B cell (primary cell): ENCODE measurements at places on chromosomes 1 and 21. TPM values are rescaled to one million over a fixed set of nuclear protein-coding genes. Genes with fewer than 3 reads are reported as not detected.

The FAM167B gene
- total RNA-seq: 4.1 and 5.4 TPM in 2 replicates

The GJB4 gene
- not detected in 2 replicates for total RNA-seq

The GJB3 gene
- total RNA-seq: not detected in 2 replicates

The TMEM201 gene
- total RNA-seq: 9.1 and 11.2 TPM in 2 replicates

The RXRG gene
- total RNA-seq: not detected in 2 replicates

The S100A14 gene
- not detected in 2 replicates for total RNA-seq

The CLCA1 gene
- total RNA-seq: not detected in 2 replicates

The LIN28A gene
- not detected in 2 replicates for total RNA-seq

The SDHC gene
- 99.0 and 109 TPM in 2 replicates for total RNA-seq

GRCh38 chr1:56437959-56438358 lies 141.4 kb downstream of the PLPP3 start:
- no peak for DNase-seq

DNA sequence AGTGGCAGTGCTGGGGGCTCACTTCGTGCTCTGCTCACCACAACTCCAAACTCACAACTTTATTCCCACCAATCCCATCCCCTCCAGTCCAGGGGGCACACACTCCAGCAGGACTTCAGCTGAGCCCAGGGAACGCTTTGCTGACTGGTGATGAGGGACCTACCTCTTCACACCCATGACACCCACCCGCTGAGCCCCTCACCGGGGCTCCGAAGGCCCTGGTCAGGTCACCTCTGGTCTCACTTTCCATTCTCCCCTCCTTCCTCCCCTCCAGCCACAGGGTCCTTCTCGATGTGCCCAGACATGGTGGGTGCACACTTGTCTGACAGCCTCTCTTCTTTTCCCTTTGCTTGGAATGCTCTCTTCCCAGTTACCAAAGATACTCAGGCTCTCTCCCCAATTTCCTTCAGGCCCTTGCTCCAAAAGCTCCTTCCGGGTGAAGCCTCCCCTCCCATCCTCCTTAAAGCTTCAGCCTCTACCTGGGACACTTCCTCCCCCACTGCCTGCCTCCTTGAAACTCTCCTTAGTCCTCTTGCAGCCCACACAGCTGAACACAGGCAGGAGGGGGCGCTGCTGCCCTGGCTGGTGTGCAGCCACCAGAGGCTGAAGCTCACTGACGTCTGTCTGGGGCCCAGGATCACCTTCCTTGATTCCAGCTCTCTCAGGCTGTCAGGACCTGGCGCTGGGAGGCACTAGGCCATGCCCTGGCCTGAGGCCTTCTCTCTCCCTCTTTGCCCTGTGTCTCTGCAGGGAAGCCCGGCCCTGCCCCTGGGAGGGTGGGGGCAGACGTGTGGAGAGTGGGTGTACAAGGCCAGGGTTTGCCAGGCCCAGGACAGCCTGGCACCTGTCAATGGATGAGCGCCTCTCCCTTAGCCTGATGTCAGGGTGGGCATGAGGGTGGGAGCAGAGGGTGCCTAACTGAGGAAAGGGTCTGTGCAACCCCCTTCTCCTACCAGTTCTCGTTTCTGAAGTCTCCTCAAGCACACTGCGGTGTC lies 1.6 kb downstream of the KCNE1 start:
- DNase-seq: peak; percentile 32

DNA sequence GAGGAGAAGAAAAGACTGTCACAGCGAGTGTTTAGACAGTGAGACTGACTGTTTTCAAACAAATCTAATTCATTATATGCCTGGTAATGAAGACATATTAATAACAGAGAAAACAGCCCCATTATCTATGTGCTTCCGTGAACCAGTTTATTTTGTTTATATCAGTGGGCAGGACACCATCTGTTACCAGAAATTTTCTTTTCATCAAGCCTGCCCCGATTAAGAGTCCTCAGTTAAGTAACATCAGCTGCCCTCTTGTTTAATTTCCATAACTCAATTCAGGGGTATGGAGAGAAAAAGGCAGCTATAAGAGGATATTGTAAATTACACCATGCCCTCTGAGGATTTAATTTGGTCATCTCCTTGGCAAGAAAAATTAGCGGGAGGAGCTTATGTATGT lies 94.0 kb downstream of the TMEM200B start:
- no peak for DNase-seq

GRCh38 chr1:197798492-197798891 lies 23.2 kb upstream of the DENND1B start:
- DNase-seq: no peak

DNA sequence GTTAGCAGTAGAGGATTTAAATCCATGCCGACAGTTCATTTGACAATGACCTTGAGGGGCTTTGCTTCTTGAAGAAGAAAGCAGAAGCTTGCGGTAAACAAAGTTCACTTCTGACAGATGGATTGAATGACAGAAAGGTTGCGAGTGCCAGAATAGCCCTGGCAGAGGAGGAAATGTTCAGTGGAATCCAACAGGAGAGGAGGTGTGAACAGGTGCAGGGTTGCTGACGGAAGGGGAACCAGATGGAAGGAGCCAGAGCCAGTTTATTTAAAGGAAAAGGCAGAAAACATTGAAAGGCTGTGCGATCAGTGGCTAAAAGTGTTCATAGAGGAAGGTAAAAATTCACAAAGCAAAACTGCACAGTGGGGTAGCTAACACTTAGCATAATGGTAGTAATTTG lies 141.0 kb downstream of the SDCCAG8 start:
- no peak for DNase-seq

- no peak for DNase-seq
Observed at GRCh38 chr1:910881-911721, 12.6 kb upstream of the SAMD11 start.

DNA sequence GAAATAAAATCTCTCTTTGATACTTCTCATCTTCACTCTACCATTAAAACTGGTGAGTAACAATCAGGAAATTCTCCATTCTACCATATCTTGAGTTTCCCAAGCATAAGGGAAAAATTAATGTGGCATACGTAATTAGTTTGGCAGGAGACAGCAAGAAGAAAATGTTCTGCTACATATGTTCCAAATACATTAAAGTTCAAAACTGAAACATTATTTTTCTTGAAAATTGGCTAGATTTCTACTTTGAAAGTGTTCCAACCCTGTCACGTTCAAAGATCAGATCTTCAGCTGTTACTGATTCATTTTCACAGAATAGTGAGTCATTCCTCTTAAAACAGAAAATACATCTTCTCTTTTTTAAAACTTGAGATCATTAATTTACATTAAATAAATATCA lies 48.5 kb downstream of the PIGK start:
- DNase-seq: no peak

GRCh38 chr1:10967090-10967489 lies 45.4 kb upstream of the TARDBP start:
- DNase-seq: no peak

DNA sequence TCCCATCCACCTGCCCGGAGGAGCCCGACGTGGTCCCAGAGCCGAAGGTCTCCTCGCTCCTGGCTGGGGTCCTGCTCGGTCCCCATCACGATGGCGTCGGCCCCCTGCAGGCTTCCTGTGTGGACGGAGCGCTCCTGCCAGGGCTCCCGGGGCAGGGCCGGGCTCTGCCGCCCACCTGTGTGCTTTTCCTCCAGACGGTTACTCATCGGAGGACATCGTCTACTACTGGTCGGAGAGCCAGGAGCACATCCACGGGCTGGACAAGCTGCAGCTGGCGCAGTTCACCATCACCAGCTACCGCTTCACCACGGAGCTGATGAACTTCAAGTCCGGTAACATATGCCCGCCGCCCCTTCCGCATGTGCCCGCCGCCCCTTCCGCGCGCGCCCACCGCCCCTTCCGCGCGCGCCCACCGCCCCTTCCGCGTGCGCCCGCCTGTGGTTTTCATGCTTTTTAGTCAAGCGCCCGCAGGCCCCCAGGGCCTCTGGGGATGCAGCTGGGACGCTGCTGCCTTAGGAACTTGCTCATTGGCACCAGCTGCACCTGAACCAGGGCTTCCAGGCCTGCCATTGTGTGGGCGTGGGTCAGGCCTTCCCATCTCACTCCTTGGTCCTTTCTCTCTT lies 8.9 kb downstream of the GABRD start:
- DNase-seq: peak; percentile 39

DNA sequence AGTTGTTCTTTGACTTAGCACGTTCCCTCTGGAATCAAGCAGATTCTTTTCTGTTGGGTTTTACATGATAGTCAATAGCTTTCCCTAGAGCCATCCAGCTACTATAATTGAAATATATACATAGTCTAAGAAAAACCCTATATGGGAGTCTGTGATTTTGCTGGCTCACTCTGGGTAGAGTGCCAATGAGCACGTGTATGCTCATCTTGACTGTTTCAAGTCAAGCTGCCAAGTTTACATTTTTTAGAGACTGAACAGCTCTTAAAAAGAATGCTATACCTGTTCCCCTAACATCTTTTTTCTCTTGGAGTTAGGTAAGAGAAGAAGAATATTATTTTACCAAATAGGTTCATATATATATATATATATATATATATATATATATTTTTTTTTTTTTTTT lies 182.8 kb upstream of the NRIP1 start:
- no peak for DNase-seq

- DNase-seq: peak; percentile 60
Observed at GRCh38 chr1:225250432-225250831, 177.4 kb downstream of the LBR start.

DNA sequence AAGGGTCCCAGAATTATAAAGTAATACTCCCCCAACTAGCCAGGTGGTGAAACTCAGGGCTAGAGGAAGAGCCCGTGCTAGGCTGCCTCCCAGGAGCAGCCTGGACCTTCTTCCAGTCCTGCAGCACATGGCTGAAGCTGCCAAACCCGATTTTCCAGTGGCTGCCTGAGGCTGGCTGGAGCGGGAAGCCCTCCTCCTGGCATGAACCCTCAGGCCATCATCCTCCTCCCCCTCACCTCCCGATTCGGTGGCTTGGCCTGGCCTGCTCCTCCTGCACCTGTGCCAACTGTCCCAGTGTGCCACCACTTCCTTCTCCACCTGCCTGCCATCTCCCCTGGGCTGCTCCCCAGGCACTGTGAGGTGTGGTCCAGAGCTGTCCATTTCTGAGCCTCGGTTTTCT lies 3.0 kb upstream of the TSPAN1 start:
- no peak for DNase-seq

DNA sequence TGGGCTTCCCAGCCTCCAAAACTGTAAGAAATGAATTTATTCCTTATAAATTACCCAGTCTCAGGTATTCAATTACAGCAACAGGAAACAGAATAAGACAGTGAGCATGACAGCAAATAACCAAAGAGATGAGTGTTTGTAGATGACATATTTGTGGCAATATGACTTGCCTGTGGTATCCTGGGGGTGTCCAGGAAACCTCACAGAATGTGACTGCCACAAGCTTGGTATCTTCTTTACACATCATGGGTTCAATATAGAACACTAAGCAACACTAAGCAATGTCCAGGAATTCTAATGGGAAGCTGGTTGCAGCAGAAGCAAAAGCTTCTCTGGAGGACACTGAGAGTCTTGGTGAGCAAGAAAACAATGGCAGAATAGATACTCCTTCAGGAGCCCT lies 236.4 kb upstream of the BEND5 start:
- no peak for DNase-seq

GRCh38 chr1:183721041-183721440 lies 67.9 kb upstream of the APOBEC4 start:
- DNase-seq: no peak

DNA sequence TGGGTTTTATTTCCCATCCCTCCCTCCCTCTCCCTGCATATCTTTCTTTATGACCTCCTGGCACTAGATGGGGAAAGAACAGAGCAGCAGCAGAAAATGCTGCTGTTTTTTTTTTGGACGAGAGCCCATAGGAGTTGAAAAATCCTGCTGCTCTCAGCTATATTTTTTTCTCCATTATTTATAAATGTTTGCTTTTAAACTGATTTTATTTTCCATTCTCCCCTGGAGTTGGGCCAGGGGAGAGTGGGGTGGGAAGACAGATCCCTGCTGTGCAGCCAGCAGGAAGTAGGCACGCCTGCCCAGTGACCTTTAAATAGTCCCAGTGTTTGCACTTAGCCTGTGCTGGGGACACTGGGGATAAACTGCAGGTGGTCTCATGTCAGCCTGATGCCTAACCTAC lies 17.4 kb downstream of the SFT2D2 start:
- DNase-seq: no peak

- DNase-seq: no peak
Observed at GRCh38 chr1:84792421-84792820, 100.6 kb downstream of the LPAR3 start.

DNA sequence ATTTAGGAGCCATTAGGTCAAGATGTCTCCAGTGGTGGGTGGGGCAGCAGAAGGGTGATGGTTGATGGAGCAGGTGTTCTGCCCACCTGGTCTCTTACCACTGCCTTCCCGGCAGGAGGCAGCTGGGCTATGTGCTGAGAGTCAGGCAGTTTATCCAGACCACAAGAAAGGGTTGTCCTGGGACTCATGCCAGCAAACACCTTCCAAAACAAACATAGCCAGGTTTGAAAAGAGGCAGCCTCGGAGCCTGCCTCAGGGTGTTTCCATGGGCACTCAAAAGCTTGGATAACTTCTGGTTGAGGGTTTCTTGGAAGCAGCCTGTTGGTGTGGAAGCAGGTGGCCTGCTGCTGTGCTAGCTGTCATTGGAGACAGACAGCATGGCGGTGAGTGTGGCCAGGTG lies 187.2 kb downstream of the PCP4 start:
- no peak for DNase-seq

GRCh38 chr1:213858581-213858980 lies 129.2 kb upstream of the PROX1 start:
- DNase-seq: no peak

DNA sequence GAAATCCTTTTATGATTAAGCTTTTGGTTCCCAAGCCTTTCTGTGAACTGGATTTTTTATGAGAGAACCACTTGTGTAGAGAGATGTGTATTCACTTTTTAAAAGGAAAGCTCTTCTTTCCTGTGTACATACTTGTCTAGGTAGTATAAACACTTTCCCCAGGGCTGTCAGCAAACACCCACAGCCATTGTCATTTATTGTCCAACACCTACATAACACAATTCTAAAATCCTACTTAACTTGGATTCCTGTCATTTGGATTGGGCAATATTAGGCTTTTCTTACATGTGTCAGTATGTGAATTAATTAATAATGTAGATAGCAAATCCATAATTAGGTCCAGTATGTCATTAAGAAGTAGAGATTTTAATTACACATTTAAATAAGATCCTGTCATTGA lies 12.3 kb downstream of the DDX20 start:
- no peak for DNase-seq

GRCh38 chr21:34085129-34085528 lies 11.8 kb downstream of the MRPS6 start:
- no peak for DNase-seq

GRCh38 chr1:11752359-11753088 lies 9.5 kb upstream of the C1orf167 start:
- DNase-seq: no peak

GRCh38 chr1:24248859-24249258 lies 61.8 kb upstream of the IFNLR1 start:
- peak; percentile 35 for DNase-seq

DNA sequence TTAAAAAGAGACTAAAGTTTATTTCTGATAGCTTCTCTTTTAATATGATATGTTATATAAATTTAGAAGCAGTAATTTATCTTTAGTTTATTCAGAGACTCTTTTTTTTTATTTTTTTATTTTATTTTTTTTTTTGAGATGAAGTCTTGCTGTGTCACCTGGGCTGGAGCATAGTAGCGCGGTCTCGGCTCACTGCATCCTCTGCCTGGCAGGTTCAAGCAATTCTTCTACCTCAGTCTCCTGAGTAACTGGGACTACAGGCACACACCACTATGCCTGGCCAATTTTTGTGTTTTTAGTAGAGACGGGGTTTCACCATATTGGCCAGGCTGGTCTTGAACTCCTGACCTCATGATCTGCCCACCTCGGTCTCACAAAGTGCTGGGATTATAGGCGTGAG lies 89.6 kb downstream of the DISP1 start:
- no peak for DNase-seq
